NCI-H1930 (cell line): ENCODE measurements at places on chromosomes 3 and 15.

DNA sequence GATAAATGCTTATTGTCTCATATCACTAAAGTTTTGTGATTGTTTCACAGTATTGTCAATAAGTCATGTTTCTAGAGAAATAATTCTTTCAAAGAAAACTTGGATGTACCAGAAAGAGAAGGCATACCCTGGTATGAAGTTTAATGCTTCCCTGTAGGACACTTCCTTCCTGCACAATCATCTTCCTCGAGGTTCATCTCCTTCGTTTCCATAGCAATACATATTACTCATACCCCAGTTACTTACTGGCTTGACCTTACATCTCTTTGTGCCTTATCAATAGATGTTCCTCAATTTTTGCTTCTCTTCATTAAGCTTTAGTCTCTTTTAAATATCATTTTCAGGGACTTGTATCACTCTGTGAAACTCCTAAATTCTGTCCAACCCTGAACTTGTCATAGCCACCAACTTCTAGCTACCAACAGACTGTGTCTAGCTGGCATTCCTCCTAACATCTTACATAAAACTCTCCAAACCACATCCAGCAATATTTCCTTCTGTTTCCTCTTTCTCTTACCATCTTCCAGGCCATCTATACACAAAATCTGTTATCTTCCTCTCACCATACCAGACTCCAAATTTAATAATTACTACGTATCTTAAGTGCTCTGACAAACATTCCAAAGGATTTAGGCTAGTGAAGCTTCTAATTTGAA is 134.3 kb downstream of the GADL1 start:
- no peak for DNase-seq

DNA sequence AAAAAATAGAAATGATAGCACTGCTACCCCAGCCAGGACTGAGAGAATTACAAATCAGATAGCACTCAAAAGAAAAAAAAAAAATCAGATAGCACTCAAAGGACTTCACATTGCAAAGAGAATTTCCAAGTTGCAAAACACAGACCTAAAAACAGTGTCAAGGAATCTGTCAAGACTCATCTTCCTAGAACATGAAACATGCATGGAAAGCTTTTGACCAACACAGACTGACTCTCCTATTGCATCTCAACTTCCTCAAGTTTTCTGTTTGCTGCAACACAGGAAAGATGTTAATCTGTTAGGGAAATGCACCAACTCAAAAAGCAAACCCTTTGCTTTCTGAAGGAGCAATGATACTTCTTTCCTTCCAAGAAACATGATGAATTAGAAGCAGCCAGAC is 42.3 kb downstream of the RAB27A start:
- no peak for DNase-seq

DNA sequence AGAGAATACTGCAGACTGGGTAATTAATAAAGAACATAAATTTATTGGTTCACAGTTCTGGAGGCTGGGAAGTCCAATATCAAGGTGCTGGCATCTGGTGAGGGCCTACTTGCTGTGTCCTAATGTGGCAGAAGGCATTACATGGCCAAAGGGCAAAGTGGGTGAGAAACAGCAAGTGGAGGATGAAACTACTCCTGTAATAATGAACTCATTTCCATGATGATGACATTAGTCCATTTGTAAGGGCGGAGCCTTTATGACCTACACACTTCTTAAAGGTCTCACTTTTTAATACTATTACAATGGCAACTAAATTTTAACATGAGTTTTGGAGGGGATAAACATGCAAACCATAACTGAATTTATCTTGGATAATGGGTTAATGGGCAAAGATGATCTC is 139.6 kb upstream of the SGO1 start:
- DNase-seq: no peak

GRCh38 chr3:139639662-139640061 is 38.1 kb downstream of the NMNAT3 start:
- DNase-seq: no peak

DNA sequence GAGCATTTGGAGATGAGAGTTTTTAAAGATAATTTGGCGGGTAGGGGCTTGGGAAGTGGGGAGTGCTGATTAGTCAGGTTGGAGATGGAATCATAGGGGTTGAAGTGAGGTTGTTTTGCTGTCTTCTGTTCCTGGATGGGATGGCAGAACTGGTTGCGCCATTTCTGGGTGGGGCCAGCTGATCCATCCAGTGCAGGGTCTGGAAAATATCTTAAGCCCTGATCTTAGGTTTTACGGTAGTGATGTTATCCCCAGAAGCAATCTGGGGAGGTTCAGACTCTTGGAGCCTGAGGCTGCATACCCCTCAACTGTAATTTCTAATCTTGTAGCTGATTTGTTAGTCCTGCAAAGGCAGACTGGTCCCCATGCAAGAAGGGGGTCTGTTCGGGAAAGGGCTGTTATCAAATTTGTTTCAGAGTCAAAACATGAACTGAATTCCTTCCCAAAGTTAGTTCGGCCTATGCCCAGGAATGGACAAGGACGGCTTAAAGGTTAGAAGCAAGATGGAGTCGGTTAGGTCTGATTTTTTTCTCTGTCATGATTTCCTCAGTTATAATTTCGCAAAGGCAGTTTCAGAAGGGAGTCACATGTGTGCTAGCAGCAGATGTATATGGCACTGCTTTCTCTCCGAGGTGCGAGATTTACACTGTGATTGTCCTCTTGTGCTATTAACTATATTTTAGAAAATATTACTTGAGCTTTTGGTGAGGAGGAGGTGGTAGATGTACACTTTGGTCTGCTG is 540.4 kb downstream of the EDEM1 start:
- no peak for DNase-seq

- no peak for DNase-seq
Observed at GRCh38 chr3:120506828-120507774, 56.3 kb upstream of the FSTL1 start.

DNA sequence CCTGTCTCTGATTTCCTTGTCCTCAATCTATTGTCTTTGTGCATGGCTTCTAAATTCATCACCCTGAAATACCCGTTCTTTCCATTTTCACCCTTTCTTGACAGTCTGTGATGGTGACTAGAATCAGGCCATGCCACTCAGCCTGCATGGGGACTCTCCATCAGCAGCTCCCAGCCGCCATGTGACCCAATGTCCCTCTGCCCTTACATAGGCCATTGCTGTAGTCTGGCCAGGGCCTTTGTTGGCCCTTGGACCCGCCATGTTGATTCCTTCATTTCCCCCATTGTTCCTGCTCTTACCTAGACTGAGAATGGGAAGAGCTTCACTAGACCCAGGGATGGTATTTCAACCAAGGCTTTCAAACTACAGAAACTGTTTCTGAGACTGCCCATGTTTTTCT is 45.8 kb downstream of the SPSB4 start:
- no peak for DNase-seq

GRCh38 chr3:118970819-118971218 is 63.8 kb downstream of the IGSF11 start:
- no peak for DNase-seq

- DNase-seq: no peak
Observed at GRCh38 chr15:86439614-86440013, 359.9 kb downstream of the AGBL1 start.

DNA sequence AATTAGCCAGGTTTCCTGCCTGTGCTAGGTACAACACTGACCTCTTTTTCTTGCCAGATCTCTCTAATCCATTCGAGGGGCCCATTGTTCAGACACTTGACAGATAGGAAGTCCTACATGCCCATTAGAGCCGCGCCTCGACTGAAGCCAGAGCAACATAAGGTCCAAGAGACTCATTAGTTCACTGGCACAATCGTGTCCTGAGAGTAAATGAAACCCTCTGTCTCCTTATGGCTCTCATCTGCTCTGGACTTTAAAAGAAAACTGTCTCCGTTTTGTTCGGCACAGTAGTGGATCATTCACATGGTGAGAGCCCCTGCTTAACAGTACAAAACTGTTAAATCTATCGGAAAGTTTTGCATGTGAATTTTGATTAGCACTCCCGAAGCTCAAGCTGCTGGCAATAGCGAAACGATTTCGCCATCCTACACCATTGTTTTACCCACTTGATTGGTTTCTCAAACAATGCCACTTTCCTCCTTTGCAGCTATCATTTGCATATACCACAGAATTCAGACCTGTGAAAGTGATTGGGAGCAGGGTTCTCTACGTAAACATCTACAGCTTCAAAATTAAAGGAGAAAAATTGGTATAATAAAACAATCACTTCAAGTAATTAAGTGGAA is 19.0 kb upstream of the C15orf61 start:
- no peak for DNase-seq

GRCh38 chr3:66253790-66254620 is 33.2 kb downstream of the SLC25A26 start:
- DNase-seq: no peak

- no peak for DNase-seq
Observed at GRCh38 chr3:129386984-129387383, 41.5 kb downstream of the EFCAB12 start.

DNA sequence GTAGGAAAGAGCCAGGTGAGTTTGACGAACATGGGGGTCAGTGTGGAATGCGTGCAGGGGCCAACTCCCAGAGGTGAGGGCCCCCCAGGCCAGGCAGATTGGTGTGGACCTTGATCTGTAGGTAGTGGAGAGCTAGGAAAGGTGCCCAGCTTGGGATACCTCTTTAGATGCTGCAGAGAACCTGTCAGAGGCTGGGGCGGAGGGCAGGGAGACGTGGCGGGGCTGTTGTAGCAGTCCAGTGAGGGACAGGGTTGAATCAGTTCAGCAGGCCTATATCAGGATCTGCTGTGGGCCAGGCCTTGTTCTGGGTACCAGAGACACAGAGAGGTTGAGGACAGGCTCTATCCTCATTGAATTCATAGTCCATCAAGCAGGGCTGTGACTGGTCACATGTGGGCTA is 8.6 kb downstream of the SNX33 start:
- DNase-seq: no peak

DNA sequence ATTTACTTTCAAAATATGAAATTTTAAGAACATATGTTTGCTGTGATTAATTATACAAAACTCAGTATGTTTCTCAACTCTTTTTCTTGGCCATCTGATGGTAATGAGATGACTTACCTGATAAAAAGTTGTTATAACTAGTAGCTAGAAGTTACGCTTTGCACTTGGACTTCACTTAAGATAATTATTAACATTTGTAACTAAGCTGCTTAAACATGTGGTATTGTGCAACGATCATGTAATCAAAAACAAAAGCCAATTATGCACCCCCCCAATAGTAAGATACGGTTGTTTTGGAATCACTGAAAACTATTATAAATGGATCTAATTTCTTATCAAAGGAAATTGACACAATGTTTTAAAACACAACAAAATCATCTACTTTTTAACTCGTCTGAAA is 342.9 kb downstream of the CNTN3 start:
- no peak for DNase-seq

GRCh38 chr3:125679258-125679657 is 84.0 kb upstream of the OSBPL11 start:
- no peak for DNase-seq

- no peak for DNase-seq
Observed at GRCh38 chr15:65651831-65652749, 30.4 kb downstream of the SLC24A1 start.

DNA sequence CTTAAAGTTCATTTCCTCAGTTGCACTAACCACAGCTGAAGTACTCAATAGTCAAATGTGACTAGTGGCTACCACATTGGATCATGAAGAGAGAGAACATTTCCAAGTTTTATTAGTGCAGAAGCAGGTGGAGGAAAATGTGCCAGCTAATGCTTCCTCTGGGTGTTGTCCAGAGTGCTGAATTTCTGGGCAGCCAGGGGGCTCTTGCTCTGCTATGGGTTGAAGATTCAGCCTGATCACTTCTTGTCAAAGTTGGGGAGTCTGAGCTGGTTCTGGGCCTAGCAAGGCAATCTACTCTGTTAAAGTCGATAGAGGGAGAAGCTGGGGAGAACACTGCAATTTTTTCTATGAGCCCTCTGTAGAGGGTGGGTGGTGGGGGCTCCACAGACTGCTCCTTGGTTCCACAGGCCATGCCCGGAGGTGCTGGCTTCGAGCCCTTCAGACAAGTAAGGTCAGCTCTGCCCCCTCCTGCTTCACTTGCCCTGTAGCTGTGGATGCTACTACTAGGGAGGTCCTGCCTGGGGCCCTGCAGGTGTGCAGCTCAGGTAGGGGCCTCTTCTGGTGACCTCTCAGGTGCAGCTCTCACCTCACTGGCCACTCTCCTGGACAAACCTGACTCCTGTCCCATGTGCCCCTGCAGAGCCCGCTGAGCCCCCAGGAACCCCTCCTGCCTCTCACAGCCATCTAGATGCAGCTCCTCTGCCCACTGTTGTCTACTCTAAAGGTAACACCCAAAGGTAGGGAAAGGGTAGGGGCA is 8.2 kb downstream of the ALG3 start:
- no peak for DNase-seq

DNA sequence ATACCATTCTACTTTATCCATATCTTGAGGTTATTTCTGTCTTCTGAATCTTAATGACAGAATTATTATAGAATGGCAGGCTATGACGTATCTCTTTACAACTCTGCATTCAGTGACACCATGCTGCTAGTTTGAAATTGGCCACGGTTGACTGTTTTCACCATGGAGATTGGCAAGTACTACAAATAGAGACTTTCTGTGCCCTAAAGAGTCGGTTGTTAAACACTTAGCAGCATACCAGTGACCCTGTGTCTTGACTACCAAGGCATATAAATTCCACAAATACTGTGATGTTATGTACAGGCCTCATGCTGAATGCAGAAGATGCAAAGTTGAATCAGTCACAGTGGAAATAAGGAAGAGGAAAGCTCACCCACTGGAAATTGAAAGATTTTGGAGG is 67.0 kb upstream of the CADPS start:
- no peak for DNase-seq

DNA sequence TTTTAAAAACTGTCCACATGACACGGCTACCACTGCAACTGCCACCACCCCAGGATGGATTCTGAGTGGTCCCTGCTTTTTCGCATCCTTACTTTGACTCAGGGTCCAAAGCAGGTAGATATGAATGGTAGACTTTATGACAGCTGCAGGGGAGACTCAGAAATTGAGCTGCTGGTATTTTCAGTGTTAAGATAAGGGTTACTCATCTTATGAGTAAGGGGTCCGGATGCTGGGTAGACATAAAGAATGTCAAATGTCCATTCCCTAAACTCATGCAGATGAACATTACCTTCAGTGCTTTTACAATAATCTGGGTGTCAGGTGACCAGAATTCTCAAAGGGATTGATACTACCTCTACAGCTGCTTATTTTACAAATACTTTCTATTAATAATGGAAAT is 25.9 kb upstream of the BBX start:
- no peak for DNase-seq

DNA sequence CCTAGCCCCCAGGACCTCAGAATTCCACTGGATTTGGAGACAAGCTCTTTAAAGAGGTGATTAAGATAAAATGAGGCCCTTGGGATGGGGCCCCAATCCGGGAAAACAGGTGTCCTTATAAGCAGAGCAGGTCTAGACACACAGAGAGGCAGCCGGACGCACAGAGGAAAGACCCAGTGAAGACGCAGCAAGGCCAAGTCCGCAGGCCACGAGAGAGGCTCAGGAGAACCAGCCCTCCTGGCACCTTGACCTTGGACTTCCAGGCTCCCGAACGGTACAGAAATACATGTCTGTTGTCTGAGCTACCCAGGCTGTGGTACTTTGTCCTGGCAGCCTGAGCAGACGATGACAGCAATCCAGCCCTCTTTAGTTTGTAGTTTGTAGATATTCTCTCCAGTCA is 324.5 kb downstream of the OCA2 start:
- no peak for DNase-seq
